Renal cortex interstitium (tissue), 15 donors: ENCODE measurements at places on chromosomes 4 and X. TPM values are rescaled to one million over a fixed set of nuclear protein-coding genes. Genes with fewer than 3 reads are reported as not detected.

CSN1S1 gene
- polyA plus RNA-seq, result not detected

MAGEB17 gene
- polyA plus RNA-seq, result not detected

GRCh38 chr4:48018112-48018511 lies 1.5 kb downstream of the NIPAL1 start:
- DNase-seq, result no peak

DNA sequence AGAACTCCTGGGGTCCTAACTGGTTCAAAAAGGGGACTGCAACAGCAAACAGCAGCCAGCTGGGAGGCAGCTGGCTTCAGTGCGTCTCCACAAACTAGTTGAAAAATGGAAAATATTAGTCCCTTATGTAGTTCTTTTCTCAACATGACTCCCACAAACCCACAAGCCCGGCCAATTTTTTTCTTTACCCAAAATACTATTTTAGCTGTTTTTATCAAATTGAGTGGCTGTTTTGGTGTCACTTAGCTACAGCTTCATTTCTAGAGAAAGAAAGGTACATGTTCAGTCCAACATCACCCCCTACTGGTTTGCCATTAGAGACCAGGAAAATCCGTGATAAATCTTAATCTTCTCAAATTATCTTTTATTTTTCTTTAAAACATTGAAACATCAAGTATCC lies 97.2 kb downstream of the GUCY2F start:
- DNase-seq, result no peak

DNA sequence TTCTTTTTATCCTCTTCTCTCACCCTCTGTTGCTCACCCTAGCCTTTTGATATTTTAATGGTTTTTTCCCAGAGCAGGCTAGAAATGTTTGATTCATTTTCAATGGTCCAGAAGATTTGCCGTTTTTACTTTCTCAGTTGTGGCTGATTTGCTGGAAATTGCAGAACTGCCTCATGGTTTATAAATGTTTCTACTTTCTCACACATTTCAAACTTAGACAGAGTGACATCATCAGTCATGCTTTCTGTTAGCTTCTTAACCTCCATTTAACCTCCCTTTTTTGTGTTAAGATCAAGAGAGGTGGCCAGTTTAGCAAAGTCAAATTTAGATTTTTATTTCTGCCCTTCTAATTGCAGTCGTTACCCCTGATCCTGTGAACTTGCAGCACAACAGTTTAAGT lies 8.7 kb downstream of the RXFP1 start:
- no peak for DNase-seq

- no peak for DNase-seq
Measured at GRCh38 chr4:151029537-151029936, 14.5 kb upstream of the LRBA start.

DNA sequence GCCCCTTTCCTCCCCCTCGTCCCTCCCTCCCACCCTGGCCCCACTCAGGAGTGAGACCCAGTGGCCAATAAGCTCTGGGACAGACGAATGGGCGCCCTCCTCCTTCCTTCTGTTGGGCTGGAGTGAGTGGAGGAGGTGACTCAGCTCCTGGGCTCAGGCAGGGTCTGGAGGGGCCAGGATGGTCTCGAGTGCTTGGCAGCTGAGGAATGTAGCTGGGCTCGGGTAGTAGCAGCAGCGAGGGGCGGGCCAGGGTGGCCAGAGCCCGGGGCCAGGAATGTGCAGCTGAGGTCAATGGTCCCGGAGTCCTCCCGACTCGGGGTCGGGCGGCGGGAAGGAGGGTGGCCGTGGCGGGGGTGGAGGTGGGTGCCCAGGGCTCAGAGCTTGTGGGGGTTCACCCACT lies 15.0 kb downstream of the G6PD start:
- DNase-seq, result no peak

DNA sequence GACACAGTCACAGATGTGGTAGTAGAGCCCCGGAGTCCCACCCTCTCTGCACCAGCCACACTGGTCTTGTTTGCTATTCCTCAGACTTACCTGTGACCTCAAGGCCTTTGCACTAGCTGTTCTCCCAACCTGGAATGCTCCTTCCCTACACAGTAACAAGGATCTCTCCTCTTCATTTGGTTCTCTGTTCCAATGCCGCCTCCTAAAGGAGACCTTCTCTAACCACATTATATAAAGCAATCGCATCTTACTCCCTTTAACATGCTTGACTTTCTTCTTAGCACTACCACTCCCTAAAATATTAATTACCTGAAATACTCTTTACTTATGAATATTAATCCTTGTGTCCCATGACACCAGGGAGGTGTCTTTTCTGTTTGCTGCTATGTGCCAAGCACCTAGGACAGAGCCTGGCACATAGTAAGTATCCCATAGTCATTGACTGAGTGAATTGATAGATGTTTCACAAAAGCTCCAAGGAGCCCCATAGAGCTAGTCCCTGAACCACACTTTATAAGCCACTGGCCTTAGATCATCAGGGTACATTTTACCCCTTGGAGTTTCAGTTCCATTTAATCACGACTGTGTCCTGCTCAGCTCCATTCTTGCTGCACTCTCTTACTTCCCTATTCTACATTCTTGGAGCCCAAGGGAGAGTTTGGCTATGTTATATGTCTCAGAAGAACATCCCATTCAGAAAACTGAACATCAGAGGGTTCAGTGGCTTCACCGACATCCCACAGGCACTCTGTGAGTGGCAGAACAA lies 312.7 kb downstream of the RAB28 start:
- DNase-seq, result no peak

DNA sequence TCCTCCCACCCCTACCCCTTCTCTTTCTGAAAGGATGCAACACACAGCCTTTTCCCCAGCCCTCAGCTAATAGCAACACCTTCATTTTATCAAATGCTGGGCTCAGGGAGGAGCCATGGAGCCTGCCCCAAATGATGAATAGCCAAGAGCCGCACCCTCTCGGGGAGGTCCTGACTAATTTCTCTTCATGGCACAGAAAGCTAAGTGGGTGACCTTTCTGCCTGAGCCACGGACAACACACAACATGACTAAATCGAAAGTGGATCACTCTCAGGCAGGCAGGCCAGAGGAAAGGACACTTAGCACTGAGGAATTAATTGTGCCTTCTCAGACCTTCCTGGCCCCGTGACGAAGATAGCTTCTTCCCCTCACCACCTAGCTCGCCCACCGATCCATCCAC lies 165.1 kb upstream of the RAI2 start:
- DNase-seq, result no peak
